ENCODE measurements at places on chromosomes 7 and 10.

- DNase-seq: peak; percentile 89
Measured at GRCh38 chr7:77538281-77539212, 1.5 kb downstream of the PTPN12 start.

GRCh38 chr10:19833170-19833824 is 17.1 kb downstream of the PLXDC2 start:
- peak; percentile 69 for DNase-seq

- DNase-seq: peak; percentile 58
Measured at GRCh38 chr10:122462533-122463465, 1.4 kb downstream of the HTRA1 start.

DNA sequence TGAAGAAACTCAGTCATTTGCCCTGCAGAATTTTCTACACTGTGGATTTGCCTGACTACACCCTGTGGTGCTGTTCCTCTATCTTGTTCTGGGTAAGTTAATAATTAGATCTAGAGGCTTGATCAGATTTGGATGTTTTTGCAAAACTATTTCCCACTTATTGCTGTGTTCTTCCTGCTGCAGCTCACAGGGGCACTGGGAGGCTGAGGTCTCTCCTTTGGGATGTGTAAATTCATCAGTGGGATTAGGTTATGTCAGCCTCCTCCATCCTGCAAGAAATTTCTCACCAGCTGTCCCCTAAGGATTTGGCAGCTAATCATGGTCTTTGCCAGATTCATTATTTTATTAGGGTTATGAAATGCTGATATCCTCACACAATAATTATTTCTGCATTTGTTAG is 148.1 kb upstream of the ZNF32 start:
- no peak for DNase-seq

DNA sequence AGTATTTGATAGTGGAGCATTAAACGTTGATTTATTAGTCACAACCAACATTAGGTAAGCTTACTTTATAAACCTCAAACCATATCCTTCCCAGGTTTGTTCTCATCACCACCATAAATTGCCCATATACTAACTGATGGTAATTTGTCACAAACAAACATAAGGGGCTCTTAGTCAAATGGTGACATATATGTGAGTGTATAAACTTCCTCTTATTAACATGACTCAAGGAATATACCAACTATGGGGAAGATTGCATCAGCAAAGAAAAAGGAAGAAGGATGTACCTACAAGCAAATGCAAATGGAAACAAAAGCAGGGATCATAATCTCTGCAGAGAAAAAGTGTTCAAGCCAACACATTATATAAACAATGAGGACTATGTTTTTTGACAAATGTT is 418.2 kb upstream of the AKR1E2 start:
- DNase-seq: peak; percentile 18

- DNase-seq: no peak
Measured at GRCh38 chr10:105413997-105414396, 772.9 kb downstream of the SORCS3 start.

DNA sequence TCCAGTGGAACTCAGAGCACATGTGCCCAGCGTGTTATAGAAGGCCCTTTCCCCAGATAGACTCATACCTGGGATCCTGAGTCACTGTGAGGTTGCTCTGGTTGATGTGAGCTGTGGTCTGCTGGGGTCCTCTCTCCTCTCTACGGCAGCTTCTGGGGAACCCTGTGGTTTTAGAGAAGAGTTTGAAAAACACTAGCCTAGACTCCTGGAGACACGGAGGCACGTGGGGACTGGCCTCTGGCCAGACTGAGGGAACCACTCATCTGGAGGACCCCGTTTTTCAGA is 10.3 kb downstream of the ZNF775 start:
- DNase-seq: no peak

DNA sequence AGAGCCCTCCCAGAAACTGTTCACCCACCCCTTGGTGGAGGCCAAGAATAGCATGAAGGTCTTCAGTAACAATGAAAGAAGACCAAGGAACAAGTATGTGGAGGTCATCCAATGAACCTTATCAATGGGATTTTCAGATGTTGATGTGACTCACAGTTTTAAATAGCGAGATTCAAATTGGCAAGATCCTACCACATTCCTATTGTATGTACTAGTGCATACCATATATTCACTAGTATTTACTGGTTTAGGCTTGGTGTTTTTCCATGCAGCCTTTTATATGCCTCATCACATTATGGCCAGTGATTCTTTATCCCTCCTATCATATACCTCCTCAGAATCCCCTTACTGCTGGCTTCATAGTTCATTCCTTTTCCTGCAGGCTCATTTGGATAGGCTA is 54.4 kb downstream of the ITGB8 start:
- no peak for DNase-seq

GRCh38 chr7:127758105-127758504 is 106.1 kb downstream of the SND1 start:
- DNase-seq: no peak

- DNase-seq: peak; percentile 45
Measured at GRCh38 chr7:95723583-95724180, 48.7 kb upstream of the DYNC1I1 start.

DNA sequence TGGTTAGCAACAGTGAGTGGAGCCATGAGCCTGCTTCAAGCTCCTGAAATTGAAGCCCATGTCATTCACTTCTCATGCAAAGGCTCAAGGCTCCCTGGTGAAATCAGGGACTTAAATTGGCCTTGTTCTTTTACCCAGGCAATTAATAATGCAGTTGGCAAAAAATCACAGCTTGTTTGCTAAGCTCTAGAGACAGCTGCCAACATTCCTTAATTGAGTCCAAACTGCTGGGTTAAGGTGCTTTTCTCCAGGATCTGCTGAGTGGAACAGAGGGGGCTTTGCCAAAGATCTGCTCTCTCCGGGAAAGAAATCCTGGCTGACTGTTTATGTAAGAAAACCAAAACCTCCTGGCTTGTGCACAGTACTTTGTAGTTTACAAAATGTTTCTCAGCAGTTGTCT is 257.6 kb upstream of the GHITM start:
- DNase-seq: no peak

- no peak for DNase-seq
Measured at GRCh38 chr10:11288302-11288701, 270.6 kb downstream of the CELF2 start.

GRCh38 chr7:111954056-111954455 is 252.1 kb downstream of the DOCK4 start:
- no peak for DNase-seq

DNA sequence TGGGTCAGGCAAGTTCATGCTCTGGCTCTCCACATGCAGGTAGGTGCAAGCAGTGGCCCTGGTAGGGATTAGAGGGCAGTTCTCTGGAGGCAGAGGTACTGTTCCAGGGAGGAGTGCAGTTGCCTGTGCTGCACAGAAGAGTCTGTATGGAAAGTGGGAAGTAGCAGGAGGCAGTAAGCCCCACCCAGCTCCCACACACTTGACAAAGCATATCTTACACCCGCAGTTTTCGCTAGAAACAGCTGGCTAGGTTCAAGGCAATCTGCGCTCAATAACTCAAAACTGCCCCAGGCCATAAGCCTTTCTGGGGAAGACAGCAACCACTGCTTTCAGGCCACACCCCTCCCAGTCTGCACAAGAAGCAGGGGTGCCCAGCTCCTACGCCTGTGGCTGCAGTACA is 33.1 kb upstream of the ARMC3 start:
- peak; percentile 53 for DNase-seq

GRCh38 chr10:84845628-84846261 is 517.4 kb downstream of the CCSER2 start:
- peak; percentile 1 for DNase-seq

- DNase-seq: peak; percentile 16
Measured at GRCh38 chr7:16422103-16422435, 731 bp upstream of the CRPPA start.

DNA sequence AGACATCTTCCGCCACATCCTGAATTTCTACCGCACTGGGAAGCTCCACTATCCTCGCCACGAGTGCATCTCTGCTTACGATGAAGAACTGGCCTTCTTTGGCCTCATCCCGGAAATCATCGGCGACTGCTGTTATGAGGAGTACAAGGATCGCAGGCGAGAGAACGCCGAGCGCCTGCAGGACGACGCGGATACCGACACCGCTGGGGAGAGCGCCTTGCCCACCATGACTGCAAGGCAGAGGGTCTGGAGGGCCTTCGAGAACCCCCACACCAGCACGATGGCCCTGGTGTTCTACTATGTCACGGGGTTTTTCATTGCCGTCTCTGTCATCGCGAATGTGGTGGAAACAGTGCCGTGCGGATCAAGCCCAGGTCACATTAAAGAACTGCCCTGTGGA is 1.9 kb downstream of the KCND2 start:
- DNase-seq: no peak

- DNase-seq: no peak
Measured at GRCh38 chr10:64486149-64486548, 964.9 kb downstream of the REEP3 start.

GRCh38 chr10:126063353-126063791 is 167.0 kb downstream of the FANK1 start:
- DNase-seq: no peak

GRCh38 chr10:76618641-76619040 is 1019.0 kb downstream of the KCNMA1 start:
- DNase-seq: no peak

DNA sequence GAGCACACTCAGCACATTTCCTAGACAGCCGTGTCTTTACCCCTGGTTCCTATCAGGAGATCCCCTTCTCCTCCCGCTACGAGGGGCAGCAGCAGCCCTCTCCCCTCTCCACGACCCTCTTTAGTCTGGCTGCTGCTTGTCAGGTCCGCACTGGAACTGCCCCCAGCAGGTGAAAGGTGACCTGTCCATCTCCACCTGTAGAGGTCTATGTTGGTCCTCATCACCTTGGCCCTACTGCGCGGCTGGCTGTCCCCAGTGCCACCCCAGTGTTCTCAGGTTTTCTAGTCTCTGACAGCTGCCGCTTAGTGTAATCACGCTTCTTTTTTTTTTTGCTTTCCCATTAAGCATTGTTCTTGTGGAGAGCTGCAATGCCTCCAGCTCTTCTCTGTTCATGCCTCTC is 545.7 kb downstream of the SDK1 start:
- no peak for DNase-seq

GRCh38 chr7:95330961-95331337 is 6.6 kb upstream of the PON1 start:
- DNase-seq: no peak

- DNase-seq: peak; percentile 89
Measured at GRCh38 chr10:77531441-77532001, 106.1 kb downstream of the KCNMA1 start.

GRCh38 chr10:101552442-101552841 is 35.6 kb downstream of the POLL start:
- no peak for DNase-seq

- DNase-seq: no peak
Measured at GRCh38 chr7:44325811-44326241, 432 bp upstream of the CAMK2B start.

DNA sequence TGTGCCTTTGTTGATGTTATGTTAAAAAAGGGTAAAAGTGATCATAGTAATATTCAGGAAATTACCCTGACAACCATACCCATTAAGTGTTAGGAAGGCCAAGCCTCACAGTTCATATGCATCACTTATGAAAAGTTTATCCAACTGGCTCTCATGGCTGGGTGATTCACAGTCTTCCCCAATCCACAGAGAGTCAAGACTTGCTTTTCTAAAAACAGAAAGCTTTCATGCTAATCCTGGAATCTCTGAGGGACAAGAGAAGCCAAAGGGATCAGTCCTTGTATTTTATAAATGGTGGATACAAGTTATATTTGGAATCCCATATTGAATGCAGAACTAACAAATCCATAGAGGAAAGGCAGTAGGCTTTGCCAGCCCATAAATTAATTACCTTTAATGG is 218.3 kb downstream of the JAZF1 start:
- no peak for DNase-seq

DNA sequence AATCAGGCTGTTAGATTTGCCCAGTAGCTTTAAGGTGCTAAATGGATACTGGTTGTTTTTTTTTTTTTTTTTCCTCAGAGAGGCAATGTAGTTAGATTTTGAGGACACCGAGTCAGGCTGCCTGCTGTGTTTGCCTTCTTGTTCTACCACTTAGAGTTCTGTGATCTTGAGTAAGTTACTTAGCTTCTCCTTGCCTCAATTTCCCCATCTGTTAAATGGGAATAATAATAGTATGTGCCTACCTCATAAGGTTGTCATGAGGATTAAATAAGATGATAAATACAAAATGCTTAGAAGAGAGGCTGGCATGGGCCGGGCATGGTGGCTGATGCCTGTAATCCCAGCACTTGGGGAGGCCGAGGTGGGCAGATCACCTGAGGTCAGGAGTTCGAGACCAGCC is 14.6 kb downstream of the MORN4 start:
- DNase-seq: no peak

DNA sequence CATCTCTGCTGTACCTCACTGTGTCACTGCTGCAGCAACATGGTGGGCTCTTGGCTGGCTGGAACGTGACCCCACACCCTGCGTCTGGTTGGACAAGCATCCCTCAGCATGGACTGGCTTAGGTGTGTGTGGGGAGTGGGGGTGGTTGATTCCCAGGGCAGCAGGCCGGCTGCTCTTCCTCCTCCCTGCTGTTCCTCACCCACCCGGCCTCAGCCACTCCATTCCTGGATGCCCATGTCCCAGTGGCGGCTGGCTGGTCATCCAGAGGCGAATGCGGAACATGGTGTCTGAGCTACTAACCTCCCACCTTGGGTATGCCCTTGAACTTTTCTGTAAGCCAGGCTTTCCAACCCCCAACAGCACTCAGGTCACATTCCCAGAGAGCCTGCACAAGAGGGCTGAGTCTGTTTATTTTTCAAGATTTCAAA is 81.2 kb downstream of the GRK5 start:
- DNase-seq: no peak

DNA sequence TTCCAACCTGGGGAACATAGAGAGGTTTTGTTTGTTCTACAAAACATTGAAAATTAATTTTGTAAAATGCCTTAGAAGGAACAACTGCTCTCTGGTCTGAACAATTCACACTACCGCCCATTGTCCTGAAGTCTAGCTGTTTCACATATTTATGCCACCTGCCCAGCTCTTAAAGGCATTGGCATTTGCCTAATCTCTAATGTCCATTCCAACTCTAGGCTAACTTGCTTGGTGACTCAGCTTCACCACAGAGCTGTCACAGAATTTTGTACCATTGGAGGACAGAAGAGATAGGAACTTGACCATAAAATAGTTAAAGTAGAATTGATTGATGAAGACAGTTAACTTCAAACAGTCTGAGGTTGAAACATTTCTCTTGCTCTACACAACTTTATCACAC is 53.5 kb upstream of the PPP1R17 start:
- DNase-seq: no peak

GRCh38 chr10:35300063-35300699 is 36.1 kb upstream of the CCNY start:
- peak; percentile 43 for DNase-seq

DNA sequence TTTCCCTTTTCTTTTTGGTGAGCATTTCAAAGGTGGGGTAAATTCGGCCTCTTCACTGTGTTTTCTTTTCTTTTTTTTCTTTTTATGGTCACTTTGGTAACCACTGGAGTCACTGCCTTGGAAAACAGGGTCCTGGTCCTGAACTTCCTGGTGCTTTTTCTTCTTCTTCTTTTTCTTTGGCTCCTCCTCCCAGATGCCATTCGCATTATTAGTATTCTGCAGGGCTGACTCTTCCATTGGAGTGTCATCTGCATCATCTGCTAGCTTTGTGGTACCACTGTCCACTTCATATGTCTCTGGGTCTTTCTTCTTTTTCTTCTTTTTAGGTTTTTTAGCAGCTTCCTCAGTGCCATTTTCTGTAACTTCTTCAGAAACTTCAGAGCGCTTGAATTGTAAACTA is 10.5 kb downstream of the POLR1F start:
- no peak for DNase-seq
